Foreskin keratinocyte (primary cell): ENCODE measurements at places on chromosomes 7 and 10.

DNA sequence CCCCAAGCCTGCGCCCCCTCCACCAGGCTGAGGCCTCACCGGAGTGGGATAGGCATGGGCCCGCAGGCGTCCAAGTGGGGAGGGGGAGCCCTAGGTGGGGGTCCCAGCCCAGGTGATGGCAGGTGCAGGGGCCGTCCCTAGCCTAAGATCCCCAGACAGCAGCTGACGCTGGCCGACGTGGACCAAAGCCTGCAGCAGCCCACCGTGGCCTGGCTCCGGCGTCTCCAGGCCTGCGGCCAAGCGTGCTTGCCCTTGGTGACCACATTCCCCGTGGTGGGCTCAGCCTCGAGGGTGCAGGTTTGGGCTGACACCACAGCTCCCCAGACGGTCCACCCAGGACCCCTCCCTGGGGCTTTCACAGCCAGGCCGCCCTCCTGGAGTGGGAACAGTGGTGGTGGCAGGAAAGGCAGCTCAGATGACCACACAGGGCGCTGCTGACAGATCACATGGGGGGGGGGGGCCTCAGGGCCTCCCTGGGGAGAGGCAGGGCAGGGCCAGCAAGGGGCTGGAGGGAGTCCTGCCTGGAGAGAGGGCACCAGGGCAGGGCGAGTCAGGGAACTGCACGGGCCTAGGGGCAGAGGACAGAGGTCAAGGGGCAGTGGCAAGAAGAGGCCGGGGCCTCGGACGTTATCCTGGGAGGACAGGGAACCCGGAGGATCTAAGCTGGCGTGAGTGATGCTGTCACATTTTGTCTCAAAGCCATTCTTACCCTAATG, 767 bp upstream of the ADAM8 start:
- no peak for DNase-seq

- no peak for DNase-seq
Measured at GRCh38 chr7:106063692-106064091, 48.4 kb downstream of the SYPL1 start.

DNA sequence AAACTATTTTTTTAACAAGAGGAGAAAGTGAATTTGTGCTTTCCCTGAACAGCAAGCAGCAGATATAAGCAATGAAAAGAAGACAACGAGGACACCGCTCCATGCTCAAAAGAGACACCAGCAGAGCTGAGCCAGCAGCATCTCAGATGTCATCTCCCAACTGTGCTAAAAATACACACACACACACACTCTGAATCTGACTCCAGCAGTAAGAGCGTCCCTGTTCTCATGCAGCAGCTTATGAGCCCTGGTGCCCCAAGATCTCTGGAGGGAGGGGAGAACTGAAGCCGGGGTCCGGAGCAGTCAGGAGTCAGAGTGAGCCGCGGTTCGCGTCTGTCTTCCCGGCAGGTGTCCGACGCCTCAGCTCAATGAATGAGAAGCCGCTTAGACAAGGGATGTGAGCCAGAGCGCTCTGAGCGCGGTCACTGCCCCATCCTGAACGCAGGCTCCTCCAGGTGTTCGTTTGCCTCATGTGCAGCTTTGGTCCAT, 49.2 kb downstream of the SVIL start:
- no peak for DNase-seq

- no peak for DNase-seq
Measured at GRCh38 chr10:89080660-89081059, 90.1 kb downstream of the FAS start.

GRCh38 chr10:124072106-124072505, 21.3 kb downstream of the CHST15 start:
- no peak for DNase-seq

GRCh38 chr7:30765408-30765807, 5.8 kb upstream of the MINDY4 start:
- DNase-seq, result no peak

DNA sequence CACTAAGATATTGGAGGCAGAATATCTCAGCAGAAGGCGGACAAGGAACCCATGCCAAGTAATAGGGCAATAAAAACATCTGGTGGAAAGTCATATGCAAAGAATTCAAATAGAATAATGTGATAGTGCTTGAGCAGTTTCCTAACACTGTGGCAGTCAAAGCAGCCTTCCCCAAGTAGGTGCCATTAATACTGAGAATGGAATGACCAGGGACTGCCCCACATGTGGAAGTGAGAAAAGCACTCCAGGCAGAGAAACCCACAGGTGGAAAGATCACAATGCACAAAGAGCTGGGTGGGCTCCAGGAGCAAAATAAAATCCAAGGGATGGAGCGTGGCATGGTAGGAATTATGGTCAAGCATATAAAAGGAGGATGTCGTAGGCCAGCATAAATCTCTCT, 64.4 kb upstream of the NME8 start:
- no peak for DNase-seq

DNA sequence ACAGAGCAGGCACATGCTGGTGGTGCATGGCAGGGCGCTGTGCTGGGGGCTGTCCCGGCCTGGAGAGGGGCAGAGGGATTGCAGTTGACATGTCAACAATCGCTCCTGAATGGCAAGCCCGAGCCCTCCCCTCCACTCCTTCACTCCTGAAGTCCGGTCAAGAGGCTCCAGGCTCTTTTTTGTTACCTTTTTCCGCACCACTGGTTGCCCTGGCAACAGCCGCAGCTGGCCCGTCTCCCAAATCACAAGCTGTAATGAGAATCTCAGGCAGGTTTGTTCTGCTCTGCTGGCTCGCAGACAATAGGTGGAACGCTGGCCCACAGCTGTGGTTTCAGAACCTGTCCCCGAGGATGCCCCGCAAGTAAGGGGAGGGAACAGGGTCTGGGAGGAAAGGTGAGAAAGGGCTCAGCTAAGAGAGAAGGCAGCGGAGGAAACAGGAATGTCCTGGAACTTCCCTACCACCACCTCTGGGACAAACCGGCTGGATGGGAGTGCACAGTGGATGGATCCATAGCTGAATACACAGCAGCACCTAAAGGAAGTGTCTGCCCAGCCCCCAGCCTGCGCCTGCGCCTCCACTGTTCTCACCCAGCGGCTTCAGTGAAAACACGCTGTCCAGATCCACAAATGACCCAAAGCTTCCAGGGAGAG, 58.9 kb downstream of the CALML3 start:
- peak; percentile 90 for DNase-seq

- peak; percentile 57 for DNase-seq
Measured at GRCh38 chr10:119807960-119808697, 64.5 kb downstream of the MCMBP start.

- DNase-seq, result no peak
Measured at GRCh38 chr10:16944986-16945385, 127.8 kb upstream of the RSU1 start.

- DNase-seq, result no peak
Measured at GRCh38 chr7:128767475-128768110, 8.0 kb downstream of the OPN1SW start.

- peak; percentile 100 for DNase-seq
Measured at GRCh38 chr10:77737608-77738007, 100.0 kb upstream of the KCNMA1 start.

- no peak for DNase-seq
Measured at GRCh38 chr10:88416801-88417200, 166.3 kb downstream of the RNLS start.

DNA sequence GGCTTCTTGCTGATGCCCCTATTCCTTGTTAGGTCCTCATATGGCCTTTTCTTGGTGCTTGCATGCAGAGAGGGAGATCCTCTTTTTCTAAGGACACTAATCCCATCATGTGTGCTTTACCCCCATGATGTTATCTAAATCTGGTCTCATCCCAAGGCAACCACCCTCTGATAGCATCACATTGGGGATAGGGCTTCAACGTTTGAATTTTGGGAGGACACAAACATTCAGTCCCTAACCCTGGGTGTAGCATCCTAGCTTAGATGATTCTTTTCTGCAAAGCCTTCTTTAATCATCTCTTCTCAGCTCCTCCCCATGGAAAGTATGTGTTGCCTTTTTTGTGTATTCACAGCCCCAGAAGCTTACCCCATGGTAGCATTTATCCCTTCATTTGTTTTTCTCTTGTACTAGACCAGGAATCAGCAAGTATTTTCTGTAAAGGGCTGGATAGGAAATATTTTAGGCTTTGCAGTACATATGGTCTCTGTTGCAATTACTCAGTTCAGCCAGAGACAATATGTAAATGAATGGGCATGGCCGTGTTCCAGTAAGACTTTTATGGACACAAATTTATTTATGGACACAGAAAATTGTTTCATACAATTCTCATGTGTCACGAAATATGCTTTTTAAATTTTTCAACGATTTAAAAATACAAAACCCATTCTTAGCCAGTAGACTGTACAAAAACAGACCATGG, 101.5 kb upstream of the CSTF2T start:
- DNase-seq, result no peak

- no peak for DNase-seq
Measured at GRCh38 chr10:58993480-58994221, 182.8 kb upstream of the PHYHIPL start.

GRCh38 chr7:141785706-141786552, 4.1 kb upstream of the TAS2R5 start:
- DNase-seq, result peak; percentile 9
